Brain (organoid and tissue), 16 donors: ENCODE measurements at places on chromosomes 7 and 10.

DNA sequence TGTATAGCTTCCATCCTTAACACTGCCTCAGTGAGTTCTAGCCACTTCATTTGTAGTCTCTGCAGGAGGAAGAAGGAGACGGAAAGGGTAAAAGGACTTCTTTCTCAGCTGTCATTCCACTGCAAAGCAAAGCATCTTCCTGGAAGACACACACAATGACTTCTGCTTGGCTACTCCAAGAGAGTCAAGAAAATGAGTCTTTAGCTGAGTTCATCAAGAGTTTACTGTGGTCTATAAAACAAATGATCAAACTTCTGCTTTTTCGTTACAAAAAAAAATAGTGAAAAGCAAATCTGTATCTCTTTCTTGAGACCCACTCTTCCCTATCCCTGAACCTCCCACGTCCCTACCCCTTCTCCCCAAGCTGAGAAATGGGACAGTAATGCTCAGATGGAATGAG lies 205.0 kb upstream of the AHR start:
- DNase-seq: no peak

- no peak for DNase-seq
Measured at GRCh38 chr10:48520184-48520506, 84.7 kb downstream of the ARHGAP22 start.

- DNase-seq: no peak
Measured at GRCh38 chr10:90964781-90965465, 44.0 kb upstream of the ANKRD1 start.

- DNase-seq: no peak
Measured at GRCh38 chr10:78010278-78010677, 19.0 kb downstream of the POLR3A start.

DNA sequence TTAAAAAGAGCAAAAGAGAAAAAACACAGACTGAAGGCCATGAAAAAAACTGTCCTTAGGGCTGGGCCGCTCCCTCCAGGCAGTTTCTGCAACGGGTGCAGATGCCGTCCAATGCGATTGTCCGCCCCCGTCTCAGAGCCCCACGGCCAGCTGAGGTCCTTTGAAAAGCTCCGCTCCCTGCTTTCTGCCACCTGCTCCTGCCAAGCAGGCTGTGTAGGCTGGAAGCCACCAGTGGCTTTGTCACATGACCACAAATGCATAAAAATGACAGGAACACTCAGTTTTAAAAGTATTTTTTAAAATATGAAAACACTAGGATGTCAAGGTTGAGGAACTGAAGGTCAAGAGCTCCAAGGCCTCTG lies 71.7 kb downstream of the AMZ1 start:
- DNase-seq: peak; percentile 81

DNA sequence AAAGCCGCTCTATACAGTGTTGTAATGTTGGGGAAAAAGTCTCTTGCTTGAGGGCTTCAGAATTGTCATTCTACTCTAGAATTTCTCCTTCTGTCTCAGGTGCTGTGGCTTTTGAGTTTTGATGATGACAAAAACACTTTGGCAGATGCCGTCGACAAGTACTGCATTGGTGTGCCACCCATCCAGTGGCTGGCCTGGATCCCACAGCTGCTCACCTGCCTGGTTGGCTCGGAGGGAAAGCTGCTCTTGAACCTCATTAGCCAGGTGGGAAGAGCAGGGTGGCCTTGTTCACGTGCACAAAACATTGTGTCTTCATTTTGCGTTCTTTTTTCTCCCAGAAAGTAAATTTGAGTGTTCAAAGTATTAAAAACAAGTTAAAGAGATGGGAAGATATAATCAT lies 112.0 kb downstream of the TRRAP start:
- no peak for DNase-seq

DNA sequence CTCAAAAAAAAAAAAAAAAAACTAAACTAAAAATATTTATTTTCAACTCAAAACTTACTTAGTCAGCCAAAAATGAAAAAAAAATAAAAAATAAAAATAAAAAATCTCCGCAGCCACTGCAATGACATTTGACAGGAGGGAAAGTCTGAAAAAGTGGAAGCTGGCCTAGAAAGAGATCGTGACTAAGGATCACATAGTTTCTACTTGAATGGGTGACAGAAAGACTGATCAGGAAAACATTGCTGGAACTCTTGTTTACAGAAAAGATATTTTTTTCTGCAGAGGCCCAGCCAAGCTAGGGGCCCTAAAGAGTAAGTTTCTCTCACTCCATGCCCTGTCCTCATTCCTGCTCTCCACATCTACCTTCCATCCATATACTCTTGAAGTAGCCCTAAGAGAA lies 92.8 kb upstream of the KCND2 start:
- no peak for DNase-seq

- DNase-seq: no peak
Measured at GRCh38 chr10:70376436-70377378, 5.7 kb downstream of the LRRC20 start.

GRCh38 chr7:107972941-107973376 lies 30.0 kb downstream of the LAMB1 start:
- no peak for DNase-seq

- no peak for DNase-seq
Measured at GRCh38 chr7:8594115-8594514, 160.7 kb downstream of the NXPH1 start.

DNA sequence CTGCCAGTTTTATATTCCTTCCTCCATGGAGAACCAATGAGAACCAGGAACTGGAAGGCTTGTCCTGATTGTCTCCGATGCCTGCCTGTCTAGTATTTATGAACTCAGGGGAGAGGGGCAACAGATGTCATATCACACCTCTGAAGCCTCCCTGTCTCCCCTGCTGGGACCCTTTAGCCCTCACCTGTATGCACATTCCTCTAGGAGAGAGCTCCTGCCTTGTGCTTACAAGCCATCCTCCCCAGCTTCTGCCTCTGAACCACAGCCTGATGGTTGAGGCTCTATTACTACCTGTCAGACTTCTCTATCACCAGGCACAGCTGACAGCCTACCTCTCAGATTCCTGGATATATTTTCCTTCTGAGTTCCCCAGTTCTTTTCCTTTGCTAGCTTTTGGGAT lies 5.9 kb upstream of the FAM131B start:
- DNase-seq: no peak

- DNase-seq: no peak
Measured at GRCh38 chr7:54354436-54354835, 187.7 kb upstream of the VSTM2A start.

GRCh38 chr7:85600395-85600794 lies 413.5 kb upstream of the SEMA3D start:
- peak; percentile 52 for DNase-seq

GRCh38 chr7:54615537-54615936 lies 73.4 kb downstream of the VSTM2A start:
- no peak for DNase-seq

GRCh38 chr7:107989618-107990373 lies 13.2 kb downstream of the LAMB1 start:
- DNase-seq: no peak

GRCh38 chr7:132065989-132066603 lies 509.7 kb upstream of the PODXL start:
- peak; percentile 54 for DNase-seq

- DNase-seq: no peak
Measured at GRCh38 chr10:59068581-59069191, 107.8 kb upstream of the PHYHIPL start.

DNA sequence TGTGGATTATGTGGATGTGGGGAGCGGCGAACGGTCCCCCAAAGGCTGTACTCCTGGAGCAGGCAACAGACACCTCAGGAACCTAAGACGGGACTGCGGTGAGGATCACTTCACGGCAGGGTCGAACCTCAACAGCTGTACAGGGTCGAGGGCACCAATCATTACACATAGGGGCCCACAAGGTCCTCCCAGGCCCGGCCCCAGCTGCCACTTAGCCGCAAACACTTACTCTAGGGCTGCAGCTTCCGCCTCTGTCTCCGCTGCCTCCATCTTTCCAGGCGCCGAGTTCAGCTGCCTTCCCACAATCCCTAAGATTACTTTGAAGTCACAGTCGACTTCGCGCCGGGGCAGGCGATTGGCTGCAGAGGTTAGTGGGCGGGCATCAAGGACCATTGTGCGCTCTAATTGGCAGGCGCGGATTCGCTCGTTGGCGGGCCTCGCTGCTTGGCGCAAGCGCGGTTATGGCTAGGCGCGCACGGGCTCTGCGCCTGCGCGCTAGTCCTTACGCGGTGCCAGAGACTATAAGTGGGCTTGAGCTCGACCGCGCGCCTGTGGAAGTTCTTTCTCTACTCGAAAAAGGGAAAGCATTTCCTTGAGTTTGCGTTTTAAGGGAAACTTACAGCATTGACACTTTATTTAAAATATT lies at the start of gene ZWINT:
Gene ZWINT (minus strand): TSS at position 293 of the 646 bp plus-strand sequence. CDS start 23 bp downstream, at position 270.
- peak; percentile 99 for DNase-seq

DNA sequence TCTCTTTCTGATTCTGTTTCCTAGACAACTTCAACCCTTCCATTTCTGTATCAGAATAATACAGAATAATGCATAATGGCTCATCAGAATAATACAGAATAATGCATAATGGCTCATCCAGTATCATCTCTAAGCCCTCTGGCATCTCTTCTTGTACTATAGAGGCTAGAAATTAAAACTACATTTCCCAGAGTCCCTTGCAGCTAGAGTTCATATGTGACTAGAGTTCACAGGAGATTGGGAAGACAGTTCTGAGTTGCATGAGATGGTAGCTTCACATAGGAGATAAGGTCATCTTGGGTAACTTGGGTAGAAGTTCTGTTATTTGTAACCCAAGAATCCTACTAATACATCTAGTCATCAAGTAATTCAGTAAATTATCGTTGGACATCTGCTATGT lies 122.9 kb upstream of the NRBF2 start:
- no peak for DNase-seq

DNA sequence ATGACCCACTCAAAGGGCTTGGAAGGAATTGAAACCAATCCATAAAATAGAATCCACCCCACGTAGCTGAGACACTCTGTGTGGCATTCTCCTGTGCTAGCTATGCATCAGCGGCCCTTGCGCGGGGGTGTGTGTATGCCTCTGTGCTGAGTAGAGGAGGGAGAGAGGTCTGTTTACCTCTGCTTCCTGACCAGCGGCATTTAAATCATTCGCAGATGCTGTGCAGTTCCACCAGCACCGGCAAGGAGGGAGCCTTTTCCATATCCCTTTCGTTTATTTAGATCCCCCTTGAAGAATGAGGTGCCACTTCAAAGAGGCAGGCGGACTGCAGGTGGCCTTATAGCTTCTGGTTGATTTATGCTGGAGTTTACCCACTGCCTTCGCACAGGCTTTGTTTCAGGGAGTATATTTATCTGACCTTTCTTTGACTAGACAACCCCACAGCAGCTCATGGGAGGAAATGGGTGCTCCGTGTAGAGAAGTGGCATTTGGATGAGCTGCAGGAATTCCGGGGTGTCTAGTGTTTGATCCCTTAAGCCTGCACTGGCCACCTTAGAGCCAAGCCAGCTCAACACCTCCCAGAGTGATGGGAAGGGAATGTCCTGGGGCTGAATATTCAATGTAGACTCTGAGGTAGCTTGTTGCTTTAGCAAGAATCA lies 11.4 kb downstream of the C10orf53 start:
- DNase-seq: peak; percentile 14

DNA sequence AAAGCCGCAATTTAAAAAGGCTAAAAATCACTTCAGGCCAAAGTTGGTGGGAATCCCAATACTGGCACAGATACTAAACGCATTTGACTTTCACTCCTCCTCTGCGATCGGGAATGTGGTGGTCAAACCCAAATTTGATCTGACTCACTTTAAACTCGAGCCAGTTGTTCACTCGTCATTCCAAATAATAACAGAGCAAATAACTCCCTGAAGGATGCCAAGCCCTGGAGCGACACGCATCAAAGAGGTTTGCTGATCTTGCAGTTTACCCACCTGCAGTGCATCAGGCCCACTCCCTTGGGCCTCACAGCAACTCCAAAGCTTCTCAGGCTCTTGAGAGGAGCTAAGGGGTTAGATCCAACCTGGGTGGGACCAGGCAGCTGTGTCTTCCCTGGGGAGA lies 12.2 kb downstream of the PTN start:
- DNase-seq: no peak

DNA sequence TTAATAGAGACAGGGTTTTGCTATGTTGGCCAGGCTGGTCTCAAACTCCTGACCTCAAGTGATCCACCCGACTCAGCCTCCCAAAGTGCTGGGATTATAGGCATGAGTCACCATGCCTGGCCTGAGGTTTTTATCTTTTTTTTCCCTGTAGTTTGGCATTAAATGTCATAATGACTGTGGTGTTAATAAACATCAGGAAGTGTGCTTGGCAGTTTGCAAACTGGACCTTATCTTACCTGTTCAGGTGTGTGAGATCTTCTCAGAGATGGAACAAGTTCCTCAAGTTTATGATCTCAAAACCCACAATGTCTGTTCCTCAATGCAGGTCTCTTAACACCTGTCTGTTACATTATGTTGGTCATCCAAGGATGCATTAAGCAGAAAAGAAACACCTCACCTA lies 80.0 kb downstream of the ARID5B start:
- no peak for DNase-seq

DNA sequence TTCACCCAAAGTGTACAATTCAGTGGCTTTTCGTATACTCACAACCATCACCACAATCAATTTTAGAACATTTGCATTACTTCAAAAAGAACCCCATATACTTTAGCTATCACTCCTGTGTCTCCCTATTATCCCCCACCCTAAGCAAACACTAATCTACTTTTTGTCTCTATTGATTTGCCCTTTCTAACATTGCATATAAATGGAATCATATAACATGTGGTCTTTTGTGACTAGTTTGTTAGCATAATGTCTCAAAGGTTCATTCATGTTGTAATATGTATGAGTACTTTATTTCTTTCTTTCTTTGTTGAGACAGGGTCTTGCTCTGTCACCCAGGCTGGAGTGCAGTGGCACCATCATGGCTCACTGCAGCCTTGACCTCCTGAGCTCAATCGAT lies 21.0 kb upstream of the DNAJC12 start:
- DNase-seq: no peak

DNA sequence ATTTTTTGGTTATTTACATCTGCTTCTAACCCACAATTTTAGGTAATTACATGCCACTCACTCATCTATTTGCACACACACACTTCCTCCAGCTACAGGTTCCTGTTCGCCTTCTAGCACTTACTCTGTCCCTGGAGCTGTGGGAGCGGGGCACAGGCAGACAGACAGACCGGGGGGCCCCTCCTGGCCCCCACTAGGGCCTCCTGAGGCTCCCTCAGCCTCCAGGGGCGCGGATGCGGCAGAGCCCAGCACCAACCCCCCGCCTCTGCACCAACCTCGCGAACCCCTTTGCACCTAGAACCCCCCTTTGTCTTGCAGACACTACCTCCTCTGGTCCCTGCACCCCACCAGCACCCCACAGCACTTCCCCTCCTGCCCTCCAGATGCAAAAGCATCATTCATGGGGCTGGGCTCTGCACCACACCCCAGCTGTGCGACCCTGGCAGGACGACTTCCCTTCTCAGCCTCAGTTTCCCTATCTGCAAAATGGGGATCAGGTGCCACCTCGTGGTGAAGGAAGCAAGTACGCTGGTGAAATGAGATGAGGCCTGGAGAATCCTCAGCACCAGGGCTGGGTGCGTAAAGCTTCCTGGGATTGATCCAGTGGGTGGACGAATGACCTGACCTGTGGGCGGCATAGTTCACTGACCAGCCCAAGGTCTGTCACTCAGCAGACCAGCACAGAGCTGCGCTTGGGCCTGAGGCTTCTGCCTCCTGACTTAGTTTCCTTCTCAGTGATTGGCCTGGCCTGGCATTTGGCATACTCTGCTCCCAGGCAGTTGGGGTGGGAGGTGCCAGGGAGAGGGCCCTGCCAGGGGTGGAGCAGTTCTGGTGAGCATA lies 37.9 kb downstream of the ELFN1 start:
- no peak for DNase-seq
